Thymus (tissue), 14 donors: ENCODE measurements at places on chromosomes 11 and 22. TPM values are rescaled to one million over a fixed set of nuclear protein-coding genes. Genes with fewer than 3 reads are reported as not detected.

DNA sequence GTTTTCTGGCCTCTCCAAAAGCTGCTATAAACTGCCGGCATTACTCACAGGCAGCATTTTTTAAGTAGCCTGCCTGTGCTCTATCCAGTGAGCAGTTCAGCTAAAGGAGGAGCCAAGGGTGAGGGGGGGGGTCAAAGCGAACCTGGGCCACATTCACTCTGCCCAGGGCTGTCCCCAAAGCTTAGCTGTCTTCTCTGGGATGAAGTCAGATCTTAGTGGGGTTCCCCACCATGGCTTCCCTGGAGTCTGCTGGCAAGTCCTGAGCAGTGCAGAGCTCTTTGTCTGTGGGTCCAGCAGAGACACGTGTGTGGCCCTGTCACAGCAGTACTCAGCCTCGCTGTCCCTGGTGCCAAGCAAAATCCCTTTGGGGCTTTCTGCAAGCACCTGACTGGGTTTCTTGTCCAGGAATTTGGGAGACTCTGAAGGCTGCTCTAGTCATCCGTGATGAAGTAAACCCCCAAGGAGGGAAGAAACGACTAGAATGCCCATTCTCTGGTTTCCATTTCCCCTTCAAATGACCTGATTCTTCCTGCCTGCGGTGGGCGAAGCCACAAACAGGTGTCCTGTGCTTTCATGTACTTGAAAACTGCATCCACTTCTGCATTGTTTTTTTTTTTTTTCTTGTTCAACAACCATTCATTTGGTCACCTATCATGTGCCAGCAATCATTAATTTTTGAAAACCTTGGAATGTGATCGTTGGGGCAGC lies 2.6 kb downstream of the KCNJ5 start:
- DNase-seq, result no peak
- no peak overlapping the region for H3K4me3 ChIP-seq
- H3K4me1 ChIP-seq, result peaks cover 4% of the 10 kb centered on the region
- peaks cover 79% of the 10 kb centered on the region for H3K27me3 ChIP-seq
- H3K36me3 ChIP-seq, result no peaks in the 10 kb centered on the region

- H3K27ac ChIP-seq, result no peak overlapping the region
- H3K27me3 ChIP-seq, result no peaks in the 10 kb centered on the region
- peaks cover 4% of the 10 kb centered on the region for H3K4me1 ChIP-seq
- no peak for DNase-seq
- H3K4me3 ChIP-seq, result no peak overlapping the region
- no peaks in the 10 kb centered on the region for H3K36me3 ChIP-seq
Measured at GRCh38 chr11:76771446-76772099, 11.6 kb upstream of the TSKU start.

GRCh38 chr22:45425531-45426265 lies 12.2 kb downstream of the RIBC2 start:
- H3K4me1 ChIP-seq, result no peaks in the 10 kb centered on the region
- no peaks in the 10 kb centered on the region for H3K27me3 ChIP-seq
- H3K27ac ChIP-seq, result no peak overlapping the region

- H3K4me3 ChIP-seq, result no peak overlapping the region
- H3K36me3 ChIP-seq, result no peaks in the 10 kb centered on the region
- H3K27ac ChIP-seq, result no peak overlapping the region
- no peak for DNase-seq
- no peaks in the 10 kb centered on the region for H3K27me3 ChIP-seq
Measured at GRCh38 chr22:28408709-28409108, 270.9 kb downstream of the TTC28 start.

GRCh38 chr11:16902781-16903378 lies 111.3 kb downstream of the PLEKHA7 start:
- no peak overlapping the region for H3K27ac ChIP-seq
- no peaks in the 10 kb centered on the region for H3K4me1 ChIP-seq
- H3K36me3 ChIP-seq, result no peaks in the 10 kb centered on the region
- no peak overlapping the region for H3K4me3 ChIP-seq
- no peaks in the 10 kb centered on the region for H3K27me3 ChIP-seq

- H3K36me3 ChIP-seq, result no peaks in the 10 kb centered on the region
- H3K4me1 ChIP-seq, result no peaks in the 10 kb centered on the region
- no peak overlapping the region for H3K4me3 ChIP-seq
- H3K27ac ChIP-seq, result no peak overlapping the region
Measured at GRCh38 chr11:60240662-60241061, 2.3 kb downstream of the MS4A4E start.

DNA sequence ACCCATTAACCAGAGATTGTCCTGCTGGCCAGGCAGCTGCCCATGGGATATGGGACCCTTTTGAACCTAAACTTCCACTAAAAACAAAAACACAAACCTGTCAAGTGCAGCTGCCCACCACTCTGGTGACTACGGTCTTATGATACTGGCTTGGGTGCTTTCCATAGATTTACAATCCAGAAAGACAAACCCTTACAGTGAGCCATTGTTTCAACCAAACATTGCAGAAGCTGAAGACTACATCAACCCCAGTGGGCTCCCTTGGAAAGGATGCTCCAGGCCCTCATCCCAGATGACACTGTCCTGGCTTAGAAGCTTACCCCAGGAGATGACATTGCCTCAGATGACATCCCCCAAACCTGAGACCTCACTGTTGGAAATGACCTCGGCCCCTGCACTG lies 56.9 kb upstream of the WNT11 start:
- H3K36me3 ChIP-seq, result no peaks in the 10 kb centered on the region
- no peak overlapping the region for H3K4me3 ChIP-seq
- DNase-seq, result no peak
- H3K27me3 ChIP-seq, result no peaks in the 10 kb centered on the region
- H3K27ac ChIP-seq, result no peak overlapping the region

DNA sequence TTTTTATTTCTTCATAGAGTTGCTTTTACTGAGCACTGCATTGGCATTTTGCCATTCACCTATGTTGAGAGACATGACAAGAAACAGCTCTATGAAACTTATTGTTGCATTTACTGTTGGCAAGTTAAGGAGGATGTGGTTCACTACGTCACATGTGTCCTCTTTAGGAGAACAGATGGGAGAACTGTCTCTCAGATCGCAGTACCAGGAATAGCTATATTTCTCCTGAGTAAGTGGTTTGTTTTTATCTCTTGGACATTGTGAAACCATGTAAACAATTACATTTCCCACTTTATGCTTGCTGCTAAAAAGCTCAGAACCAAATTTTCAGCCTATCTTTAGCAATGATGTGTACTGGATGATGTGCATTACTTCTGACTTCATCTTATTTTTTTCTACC lies 34.8 kb upstream of the PSMA1 start:
- H3K4me3 ChIP-seq, result no peak overlapping the region
- H3K27me3 ChIP-seq, result no peaks in the 10 kb centered on the region
- peak; percentile 78 for DNase-seq
- peak overlapping the region; percentile 34 for H3K27ac ChIP-seq
- H3K36me3 ChIP-seq, result no peaks in the 10 kb centered on the region

DNA sequence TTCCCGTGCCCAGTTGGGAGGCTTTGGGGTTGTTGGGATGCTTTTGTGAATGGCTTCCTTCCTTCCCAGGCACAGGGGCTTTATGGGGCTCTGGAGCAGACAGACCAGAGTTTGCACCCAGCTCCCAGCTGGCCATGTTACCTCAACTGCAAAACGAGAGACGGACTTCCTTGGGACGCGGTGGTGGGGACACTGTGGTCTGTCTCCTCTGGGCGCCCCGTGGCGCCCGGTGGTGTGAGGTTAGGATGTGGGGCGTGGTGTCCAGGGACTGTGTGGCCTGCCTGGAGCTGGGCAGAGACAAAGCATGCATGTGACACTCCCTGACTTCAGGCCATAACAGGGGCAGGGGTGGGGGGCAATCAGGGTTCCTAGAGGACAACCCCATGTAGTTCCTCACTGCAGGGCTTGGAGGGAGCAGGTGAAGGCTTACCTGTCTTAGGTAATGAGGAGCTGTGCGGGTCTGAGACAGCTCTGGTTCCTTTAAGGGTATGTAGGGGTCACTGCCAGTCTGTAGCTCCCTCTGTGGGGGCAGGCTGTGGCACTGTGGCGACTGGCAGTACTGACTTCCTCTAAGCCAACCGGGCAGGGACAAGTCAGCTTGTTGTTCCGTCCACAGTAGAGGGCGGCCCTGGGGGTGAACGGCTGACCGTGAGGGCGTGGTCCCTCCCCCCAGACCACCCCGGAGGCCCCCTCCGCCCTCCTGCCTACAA lies 14.4 kb downstream of the KCNQ1 start:
- no peaks in the 10 kb centered on the region for H3K4me1 ChIP-seq
- H3K4me3 ChIP-seq, result no peak overlapping the region
- DNase-seq, result no peak

GRCh38 chr11:120400564-120401364 lies 64.6 kb downstream of the ARHGEF12 start:
- H3K4me3 ChIP-seq, result no peak overlapping the region
- H3K36me3 ChIP-seq, result no peaks in the 10 kb centered on the region

DNA sequence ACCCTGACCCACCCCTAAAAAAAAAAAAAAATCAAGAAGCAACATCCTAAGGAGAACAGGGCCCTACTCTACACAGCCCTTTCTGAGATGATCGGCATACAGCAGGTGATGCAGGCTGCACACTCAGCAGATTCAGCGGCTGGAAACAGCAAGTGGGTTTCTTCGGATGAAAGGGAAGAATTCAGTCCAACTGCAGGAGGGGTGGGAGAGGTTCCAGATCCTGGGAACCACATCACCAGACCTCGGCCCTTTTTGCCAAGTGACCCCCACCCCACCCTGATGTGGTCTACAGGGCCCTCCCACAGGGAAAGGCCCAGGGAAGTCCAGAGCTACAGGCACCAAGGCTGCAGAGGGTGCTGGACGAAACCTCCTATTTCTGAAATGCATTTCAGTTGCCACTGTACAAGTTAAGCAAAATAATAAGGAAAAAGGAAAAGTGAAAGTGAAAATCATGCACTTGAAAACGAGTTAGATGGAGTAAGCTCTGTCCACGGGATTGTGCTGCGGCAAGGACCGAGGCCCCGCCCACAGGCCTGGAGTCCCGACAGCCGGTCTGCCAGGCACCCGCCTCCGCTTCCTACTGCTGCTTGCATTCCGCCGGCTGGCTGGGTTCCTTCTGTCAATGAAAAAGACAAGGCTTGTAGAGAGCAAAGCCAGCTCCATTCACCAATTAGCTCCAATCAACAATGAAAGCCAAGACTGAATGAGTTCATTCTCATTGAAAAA lies 16.0 kb upstream of the PHLDA2 start:
- peaks cover 24% of the 10 kb centered on the region for H3K4me1 ChIP-seq
- H3K27me3 ChIP-seq, result no peaks in the 10 kb centered on the region
- peak overlapping the region; percentile 37 for H3K27ac ChIP-seq

DNA sequence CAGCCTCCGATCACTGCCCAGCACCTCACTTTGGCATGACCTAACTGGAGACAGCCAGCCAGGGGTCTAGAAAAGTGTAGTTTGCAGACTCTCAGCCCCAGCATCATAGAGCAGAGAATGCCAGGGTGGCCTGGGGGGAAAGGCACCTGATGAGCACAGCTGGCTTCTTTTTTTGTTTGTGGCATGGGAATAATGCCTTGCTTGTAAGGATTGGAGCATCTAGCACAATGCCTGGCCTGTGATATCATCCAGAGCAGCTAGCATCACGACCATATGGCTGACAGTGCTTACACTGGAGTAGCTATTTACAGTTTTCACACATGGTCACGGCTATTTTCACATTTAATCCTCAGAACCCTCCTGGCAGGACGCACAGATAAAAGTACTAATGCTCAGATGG lies 594.8 kb upstream of the B3GAT1 start:
- no peak for DNase-seq
- no peaks in the 10 kb centered on the region for H3K4me1 ChIP-seq
- H3K27ac ChIP-seq, result no peak overlapping the region

DNA sequence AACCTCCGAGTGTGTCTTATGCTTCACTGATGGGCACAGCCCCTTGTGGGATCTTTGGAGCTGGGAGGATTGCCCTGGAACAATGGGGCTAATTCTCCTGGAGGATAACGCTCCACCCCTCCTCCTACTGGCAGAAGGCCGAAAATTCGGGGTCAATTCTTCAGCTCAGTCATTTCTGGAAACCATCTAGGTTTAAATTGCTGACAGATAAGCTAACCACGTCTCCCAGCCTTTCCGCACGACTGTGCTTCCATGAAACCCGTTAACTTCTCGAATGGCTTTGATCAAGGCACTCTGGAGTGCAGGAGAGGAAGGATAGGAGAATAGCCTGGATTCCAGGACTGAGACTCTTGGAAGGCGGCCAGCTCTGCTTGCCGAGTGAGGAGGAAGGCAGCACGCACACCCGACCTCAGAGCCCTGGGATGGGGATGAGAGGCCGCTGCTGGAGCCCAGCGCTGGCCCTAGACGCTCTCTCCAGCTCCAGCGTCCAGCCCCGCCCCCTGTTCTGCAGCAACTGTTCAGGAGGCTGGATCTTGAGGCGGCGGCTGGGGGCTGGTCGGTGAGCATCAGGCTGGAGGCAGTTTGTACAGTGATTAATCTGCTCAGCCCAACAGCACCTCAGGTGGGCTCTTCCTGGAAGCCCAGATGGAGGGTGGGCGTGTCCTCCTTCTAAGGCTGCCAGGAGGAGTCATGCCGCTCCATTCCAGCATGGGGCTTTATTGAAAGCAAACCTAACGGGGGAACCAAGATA lies 176.7 kb upstream of the NCAM1 start:
- H3K36me3 ChIP-seq, result no peaks in the 10 kb centered on the region
- H3K27me3 ChIP-seq, result no peaks in the 10 kb centered on the region
- H3K27ac ChIP-seq, result no peak overlapping the region
- DNase-seq, result no peak
- H3K4me1 ChIP-seq, result no peaks in the 10 kb centered on the region

DNA sequence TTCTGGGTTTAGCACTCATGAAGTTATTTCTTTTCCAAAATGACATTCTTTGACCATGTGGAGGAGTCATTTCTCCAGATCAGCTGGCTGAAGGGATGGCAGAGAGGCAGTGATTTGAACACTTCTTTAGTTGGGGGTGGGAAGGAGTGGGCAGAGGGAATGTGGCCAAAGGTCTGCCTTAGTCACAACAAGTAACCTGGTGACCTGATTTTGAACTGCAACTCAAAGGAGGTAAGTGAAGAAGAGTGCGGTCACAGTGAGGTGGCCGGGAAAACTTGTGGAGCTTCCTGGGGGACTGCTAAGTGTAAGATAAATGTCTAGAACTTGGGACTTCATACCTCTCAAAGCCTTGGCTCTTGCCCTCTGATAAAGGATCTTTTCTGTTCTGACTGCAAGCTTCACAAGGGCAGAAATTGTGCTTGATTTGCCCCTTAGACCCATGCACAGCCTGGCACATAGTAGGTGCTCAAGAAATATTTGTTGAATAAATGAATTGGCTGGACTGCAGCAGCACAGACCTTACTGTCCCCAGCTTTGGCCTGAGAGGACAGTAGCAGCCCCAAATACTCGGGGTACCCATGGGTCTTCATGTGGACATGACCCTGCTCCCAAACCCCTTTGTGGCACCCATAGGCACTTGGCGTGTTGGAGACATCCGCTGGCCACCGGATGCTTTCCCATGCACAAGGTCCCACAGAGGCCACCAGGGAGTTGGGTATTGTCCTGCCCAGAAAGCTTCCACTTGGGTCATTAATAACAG lies 99.0 kb upstream of the ALX4 start:
- DNase-seq, result no peak
- no peak overlapping the region for H3K27ac ChIP-seq
- H3K4me3 ChIP-seq, result no peak overlapping the region

GRCh38 chr11:103928040-103928801 lies 108.2 kb upstream of the DDI1 start:
- no peak overlapping the region for H3K27ac ChIP-seq
- no peaks in the 10 kb centered on the region for H3K36me3 ChIP-seq
- H3K27me3 ChIP-seq, result no peaks in the 10 kb centered on the region
- H3K4me1 ChIP-seq, result no peaks in the 10 kb centered on the region
- H3K4me3 ChIP-seq, result no peak overlapping the region

Gene VSTM5
- 0.19 TPM for total RNA-seq

Gene C11orf87
- total RNA-seq, result not detected
